ENCODE measurements at places on chromosomes 13 and 19.

DNA sequence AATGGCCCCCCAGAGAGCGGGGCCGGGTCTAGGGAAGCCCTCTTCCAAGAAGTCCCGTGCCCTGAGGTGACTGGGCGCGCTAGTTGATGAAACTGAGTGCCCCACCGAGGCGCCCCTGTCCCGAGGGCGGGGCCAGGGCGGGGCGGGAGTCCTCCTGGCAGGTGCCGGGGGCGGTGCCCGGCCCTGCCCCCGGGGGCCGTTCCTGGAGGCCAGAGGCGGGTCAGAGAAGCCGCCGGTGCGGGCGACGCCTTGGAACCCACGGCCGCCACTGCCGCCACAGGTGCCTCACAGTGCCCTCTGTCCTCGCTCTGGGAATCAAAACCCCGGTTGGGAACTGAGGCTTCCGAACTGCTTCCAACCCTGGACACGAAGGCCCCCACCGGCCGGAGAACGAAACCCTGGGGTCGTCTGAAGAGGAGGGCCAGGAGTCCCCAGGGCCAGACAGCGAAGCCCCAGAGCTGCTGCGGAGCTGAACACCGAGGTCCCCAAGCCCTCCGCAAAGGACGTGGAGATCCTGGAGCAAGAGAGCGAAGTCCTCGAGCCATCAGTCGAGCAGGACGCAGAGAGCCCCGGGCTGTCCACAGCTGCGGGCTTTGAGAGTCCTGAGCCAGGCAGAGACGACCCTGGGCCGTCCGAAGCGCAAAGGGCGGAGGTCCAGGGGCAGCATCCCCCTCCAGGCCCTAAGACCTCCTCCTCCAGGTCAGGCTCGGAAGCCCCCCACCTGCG, at the start of gene MISP3:
TSS of gene MISP3 (plus strand) at position 252 of the 726 bp plus-strand sequence. CDS start 524 bp downstream, outside the sequence.
- peak; percentile 30 for DNase-seq

- no peak for DNase-seq
These were observed 13.6 kb downstream of the HIPK4 start for GRCh38 chr19:40376286-40376862.

GRCh38 chr19:6113616-6114188, 3.4 kb upstream of the RFX2 start:
- no peak for DNase-seq

- DNase-seq = no peak
These were observed 103.3 kb downstream of the SPRY2 start for GRCh38 chr13:80237646-80238045.

- no peak for DNase-seq
These were observed 25.3 kb upstream of the MAB21L1 start for GRCh38 chr13:35501661-35502235.

- no peak for DNase-seq
These were observed 2463.1 kb downstream of the PCDH9 start for GRCh38 chr13:64767054-64767453.

- DNase-seq = no peak
These were observed 10.1 kb upstream of the MBNL2 start for GRCh38 chr13:97212004-97212403.

DNA sequence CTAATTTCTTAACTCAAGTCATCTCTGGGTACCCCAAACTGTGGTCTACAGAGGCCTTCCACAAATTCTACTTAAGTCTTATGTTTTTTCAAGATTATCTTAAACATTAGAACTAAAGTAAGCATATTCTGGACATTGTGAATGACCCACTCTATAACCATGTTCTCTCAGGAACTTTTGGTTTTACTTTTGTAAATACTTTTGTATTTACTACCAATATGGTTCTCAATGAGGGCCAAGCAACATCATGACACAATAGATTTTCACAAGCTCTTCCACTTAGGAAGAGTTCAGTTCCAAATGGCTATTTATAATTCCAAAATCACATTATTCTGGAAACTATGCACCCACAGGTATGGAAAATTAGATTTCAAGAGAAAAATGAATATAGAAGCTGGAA, 10.8 kb downstream of the DIAPH3 start:
- DNase-seq = no peak

- DNase-seq = no peak
These were observed 1.3 kb downstream of the BBC3 start for GRCh38 chr19:47229676-47230053.

DNA sequence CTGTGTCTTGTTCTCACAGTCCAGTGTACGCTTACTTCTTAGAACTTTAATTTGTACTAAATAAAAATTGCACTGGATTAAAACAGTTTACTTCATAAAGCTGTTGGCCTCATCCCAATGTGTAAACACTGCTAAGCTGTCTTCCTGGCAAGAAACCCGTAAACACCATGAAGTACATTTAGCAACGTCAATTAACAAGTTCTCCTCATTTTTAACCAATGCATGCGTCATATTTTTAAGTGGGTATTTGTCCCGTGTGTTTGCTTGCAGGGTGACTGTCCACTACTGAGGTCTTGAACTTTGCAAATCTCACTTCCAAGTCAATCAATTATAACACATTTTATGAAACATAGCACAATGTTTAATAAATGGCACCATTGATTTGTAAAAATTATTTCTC, 28.2 kb downstream of the LAIR2 start:
- no peak for DNase-seq

DNA sequence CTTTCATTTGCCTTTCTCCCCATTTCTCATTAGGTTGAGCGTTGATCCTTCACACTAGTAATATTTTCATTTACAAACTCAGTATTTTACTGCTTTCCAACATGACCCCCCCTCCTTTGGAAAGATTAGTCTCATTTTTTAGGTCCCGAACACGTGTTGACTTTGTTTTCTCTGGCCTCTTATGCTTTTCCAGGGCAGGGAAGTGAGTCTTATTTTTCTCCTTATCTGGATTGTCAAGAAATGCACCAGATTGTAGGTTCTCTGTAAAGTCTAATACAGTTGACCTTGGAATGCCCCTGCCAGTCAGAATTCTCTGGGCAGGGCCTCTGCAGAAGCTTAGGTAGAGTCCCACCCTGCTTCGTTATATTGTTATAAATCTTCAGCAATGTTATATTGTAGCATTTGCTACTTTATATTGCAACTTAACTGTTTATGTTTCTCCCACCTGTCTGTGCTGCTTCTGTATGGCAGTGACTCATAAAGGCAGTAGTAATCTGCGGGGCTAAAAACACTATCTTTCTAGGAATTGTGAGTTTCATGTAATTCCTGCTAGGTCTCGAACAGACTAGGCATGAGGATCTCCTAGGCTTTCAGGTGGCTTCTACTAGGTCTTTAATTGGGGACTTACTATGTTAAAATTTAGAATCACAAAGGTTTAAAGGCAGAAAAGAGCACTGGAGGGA, 2.0 kb downstream of the TDRD3 start:
- DNase-seq = no peak

- no peak for DNase-seq
These were observed 129.7 kb downstream of the SLC7A1 start for GRCh38 chr13:29465741-29466293.
